Hepatocyte (in vitro differentiated cells): ENCODE measurements at places on chromosomes 5 and 9. TPM values are rescaled to one million over a fixed set of nuclear protein-coding genes. Genes with fewer than 3 reads are reported as not detected.
A peak's percentile ranks its signal among the peaks of the same experiment; 100 is the strongest.

Gene ADRB2
- 0.60 and 0.63 TPM in 2 replicates for total RNA-seq

Gene CCDC192
- not detected in 2 replicates for total RNA-seq

Gene PLGRKT
- 18.0 and 18.3 TPM in 2 replicates for total RNA-seq

Gene WHRN
- 3.2 and 3.7 TPM in 2 replicates for total RNA-seq

Gene PCDHB3
- total RNA-seq: 3.8 and 4.1 TPM in 2 replicates

Gene GLT6D1
- 0.20 TPM in 2 replicates for total RNA-seq

Gene PCDHGA3
- not detected in 2 replicates for total RNA-seq

Gene GCNT1
- 59.3 and 62.4 TPM in 2 replicates for total RNA-seq

Gene PLK2
- 183 and 186 TPM in 2 replicates for total RNA-seq

Gene ZNF300
- 8.5 and 10.0 TPM in 2 replicates for total RNA-seq

Gene CDH6
- total RNA-seq: 34.3 and 36.9 TPM in 2 replicates

Gene CA9
- total RNA-seq: 0.27 TPM in 1 of 2 replicates, not detected in the other

Gene NUTM2F
- 0.32 and 0.87 TPM in 2 replicates for total RNA-seq

GRCh38 chr9:79812507-79813257, 240.9 kb downstream of the TLE4 start:
- no peak for DNase-seq

- no peak for DNase-seq
Measured at GRCh38 chr5:83441747-83442146, 29.8 kb upstream of the VCAN start.

- no peak for DNase-seq
Measured at GRCh38 chr9:21121079-21121478, 20.6 kb downstream of the IFNW1 start.

DNA sequence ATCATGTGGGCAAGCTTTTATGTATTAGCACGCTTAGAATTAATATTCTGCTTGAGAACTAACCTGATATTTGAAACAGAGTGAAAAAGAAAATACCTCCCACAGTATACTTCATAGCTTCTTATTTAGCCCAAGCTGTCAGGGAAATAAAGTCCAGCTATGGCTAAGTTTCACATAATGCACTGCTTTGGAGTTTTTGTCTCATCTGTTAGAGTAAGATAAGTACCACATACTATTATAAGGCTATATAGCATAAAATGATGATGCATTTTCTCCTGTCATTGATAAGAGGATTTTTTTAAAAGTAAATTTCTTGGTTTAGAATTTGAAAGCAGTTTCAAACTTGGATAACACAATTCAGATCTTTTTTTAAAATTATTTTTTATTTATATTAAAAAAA, 2.4 kb upstream of the ANKDD1B start:
- no peak for DNase-seq

DNA sequence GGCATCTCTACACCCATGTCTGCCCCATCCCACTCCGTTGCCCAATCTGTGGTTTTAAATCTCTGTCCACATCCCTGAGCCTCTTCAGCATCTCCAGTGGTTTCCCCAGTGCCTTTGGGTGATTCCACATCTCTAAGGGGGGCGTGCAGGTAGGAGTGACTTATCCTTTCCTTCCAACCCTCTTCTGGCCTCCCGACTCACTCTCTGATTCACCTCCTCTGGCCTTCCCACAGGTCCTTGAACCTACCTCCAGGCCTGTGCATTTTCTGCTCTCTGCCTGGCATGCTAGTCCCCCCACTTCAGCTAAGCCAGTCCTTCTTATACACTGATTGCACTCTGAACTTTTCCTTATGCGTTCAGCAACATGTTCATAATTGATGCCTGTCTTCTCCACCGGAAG, 99.0 kb downstream of the RALGPS1 start:
- DNase-seq: no peak

- DNase-seq: no peak
Measured at GRCh38 chr9:135334953-135335460, 144.6 kb upstream of the PPP1R26 start.

DNA sequence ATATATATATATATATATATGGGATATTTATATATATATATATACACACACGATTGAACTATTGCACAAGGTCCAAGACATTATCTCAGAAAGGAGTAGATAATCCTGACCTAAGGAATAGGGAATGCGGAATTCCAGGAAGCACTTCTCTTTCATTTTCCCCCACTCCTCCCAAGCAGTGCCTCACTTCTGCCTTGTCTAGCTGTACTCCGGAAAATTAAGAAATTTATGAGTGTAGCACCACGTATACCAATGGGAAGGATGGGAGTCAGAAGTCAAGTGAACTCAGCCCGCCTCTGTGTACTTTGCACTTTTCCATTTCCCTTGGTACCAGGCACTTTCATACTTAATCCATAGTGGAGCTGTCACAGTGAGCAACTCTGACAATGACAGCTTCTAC, 10.9 kb downstream of the SLC36A1 start:
- peak; percentile 10 for DNase-seq

- DNase-seq: no peak
Measured at GRCh38 chr9:135290086-135290485, 189.5 kb upstream of the PPP1R26 start.

- DNase-seq: no peak
Measured at GRCh38 chr5:169895926-169896325, 84.4 kb downstream of the INSYN2B start.

- DNase-seq: no peak
Measured at GRCh38 chr5:93274291-93274690, 306.7 kb downstream of the NR2F1-AS1 start.

GRCh38 chr5:143204474-143205246, 198.8 kb downstream of the NR3C1 start:
- no peak for DNase-seq

DNA sequence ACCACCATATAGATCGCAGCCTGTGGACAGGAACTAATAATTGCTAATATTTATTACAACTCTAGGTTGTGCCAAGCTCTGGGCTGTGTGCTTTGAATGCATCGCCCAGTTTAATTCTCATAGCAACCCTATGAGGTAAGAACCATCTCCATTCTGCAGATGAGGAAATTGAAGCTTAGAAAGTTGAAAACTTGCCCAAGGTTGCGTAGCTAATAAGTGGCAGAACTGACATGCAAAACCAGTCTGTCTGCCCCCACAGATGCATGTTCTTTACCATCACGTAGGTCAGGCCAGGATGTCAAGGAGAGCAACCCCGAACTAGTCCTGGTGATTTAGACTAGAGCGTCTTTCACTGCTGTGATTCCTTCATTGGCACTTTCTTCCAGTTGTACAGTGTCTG, 15.6 kb downstream of the WWC1 start:
- no peak for DNase-seq

DNA sequence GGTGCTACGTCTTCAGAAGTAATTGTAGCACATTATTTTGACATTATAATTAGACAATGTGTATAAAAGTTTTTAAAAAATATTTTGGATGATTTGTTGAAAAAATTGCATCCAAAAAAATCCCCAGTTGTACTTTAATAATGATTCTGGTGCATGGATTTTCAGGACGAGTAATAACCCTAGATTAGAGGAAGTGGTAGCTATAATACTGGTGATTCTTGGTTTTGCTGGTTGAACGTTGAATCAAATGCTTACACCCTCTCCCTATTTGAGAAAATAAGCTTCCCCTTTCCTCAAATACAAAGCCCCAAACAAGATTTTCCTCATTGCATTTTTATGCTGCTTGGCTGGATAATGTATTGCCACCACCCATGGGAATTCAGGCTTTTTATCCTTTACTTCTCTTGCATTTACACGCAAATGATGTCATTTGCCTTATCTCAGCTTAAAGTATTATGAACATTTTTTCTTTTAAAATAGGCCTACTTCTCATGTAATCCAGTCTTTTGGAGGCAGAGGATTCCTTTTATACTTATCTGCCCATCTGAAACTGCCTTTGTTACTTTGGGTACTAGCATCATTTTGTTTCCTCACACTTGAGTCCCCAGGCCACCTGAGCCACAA, 86.3 kb downstream of the UBE2R2 start:
- DNase-seq: no peak

DNA sequence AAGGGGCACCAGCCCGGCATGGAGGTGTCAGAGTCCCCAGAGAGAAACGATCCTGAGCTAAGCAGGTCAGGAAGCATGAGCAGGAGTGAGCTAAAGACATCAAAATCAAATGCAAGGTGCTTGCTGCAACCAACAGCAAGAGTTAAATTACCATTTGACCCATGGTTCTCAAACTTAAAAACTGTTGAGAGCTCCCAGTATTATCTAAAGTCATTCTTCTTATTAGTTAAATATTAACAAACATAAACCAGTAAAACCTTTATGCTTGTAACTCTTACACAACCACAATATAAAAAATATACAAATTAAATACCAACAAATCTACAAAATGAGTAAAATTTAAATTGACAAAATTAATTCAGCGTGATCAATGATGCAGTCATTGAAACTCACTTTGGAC, 51.5 kb downstream of the FANCC start:
- DNase-seq: no peak

DNA sequence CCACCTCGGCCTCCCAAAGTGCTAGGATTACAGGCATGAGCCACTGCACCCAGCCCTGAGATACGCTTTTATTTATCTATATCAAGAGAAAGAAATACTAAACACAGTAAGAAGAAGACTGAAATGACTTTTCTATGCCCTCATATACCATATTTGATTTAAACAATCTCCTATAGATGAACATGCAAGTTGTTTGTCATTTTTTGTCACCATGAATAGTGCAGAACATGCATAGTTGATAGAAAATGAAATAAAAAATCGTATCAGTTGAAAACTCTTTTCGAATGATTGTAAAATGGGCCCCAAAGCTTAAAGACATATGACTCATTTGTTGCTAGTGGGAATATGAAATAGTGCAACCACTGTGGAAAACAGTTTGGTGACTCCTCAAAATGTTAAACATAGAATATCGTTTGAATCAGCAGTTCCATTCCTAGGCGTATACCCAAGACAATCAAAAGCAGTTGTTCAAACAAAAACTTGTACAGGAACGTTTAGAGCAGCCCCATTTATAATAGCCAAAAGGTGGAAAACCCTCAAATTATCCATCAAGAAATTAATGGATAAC, 61.4 kb upstream of the ANKH start:
- no peak for DNase-seq

- no peak for DNase-seq
Measured at GRCh38 chr9:92917176-92917800, 30.0 kb upstream of the FGD3 start.

GRCh38 chr9:126720661-126721563, 83.9 kb upstream of the ZBTB43 start:
- DNase-seq: no peak

- DNase-seq: no peak
Measured at GRCh38 chr5:42993516-42994245, 46.4 kb downstream of the ANXA2R start.

DNA sequence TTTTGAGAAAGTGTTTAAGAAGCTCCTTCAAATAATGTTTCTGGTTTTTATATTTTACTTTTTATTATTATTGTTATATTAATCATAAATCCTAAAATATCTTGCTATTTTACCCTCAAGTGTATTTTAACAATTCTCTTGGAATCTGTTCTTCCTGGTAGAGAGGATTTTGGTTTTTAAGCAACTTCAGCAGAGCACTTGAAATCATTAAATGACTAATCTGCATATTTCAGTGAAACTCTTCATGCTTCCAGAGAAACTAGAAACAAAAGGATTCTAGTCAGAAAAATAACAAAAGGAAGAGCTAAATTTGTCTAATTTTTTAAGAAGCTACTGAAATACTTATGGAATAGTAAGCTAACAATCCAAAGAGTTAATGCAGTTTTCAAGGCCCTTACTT, 1057.3 kb downstream of the TLE1 start:
- DNase-seq: no peak

- DNase-seq: no peak
Measured at GRCh38 chr5:123142206-123142915, 53.3 kb downstream of the PRDM6 start.

GRCh38 chr9:18703151-18703900, 229.4 kb downstream of the ADAMTSL1 start:
- DNase-seq: no peak

DNA sequence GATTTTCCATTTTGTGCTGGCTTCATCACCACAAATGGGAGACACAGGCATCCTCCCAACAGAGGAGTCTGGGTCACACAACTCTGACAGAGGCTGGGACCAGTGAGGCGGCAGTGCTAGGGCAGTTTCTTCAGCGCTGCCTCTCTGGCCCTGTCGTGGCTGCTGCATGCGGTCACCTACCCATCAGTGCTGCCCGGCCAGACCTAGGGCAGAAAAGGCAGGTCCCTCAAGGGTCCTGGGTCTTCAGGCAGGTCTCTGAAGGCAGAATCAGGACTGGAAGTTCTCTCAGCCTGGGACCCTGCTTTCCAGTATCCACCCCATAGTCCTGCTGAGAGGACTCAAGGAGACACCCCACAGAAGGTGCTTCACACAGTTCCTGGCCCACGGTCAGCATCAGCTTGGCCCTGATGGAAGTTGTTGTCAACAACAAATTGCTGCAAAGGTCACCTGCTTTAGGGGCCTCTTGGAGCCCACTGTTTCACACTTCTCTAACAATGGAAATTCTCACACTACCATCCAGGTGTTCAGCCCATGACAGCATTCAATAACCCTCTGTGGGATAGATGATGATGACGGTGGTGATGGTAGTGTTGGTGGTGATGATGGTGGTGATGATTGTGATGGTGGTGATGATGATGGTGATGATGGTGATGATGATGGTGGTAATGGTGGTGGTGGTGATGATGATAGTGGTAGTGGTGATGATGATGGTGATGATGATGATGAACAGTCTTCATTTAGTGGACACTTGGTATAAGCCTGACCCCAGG, 146.4 kb upstream of the PPP1R26 start:
- DNase-seq: no peak

- DNase-seq: no peak
Measured at GRCh38 chr9:137213160-137214060, 7.9 kb downstream of the NDOR1 start.

DNA sequence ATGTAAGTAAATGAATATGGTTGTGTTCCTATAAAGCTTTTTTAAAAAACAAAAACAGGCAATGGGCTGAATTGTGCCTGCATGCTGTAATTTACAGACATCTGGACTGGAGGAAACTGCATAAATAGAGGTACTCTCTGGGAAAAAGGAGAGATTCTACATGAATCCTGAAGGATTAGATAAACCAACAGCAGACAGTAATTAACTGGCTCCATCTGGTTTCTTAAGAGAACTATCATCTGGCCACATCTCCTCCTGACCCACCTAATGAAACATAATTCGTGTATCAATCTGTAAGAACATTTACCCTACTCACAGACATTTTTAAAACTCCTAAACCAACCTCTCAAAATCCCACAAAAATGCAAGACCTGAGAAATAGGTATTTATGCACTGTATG, 528.1 kb upstream of the ST8SIA4 start:
- DNase-seq: no peak

DNA sequence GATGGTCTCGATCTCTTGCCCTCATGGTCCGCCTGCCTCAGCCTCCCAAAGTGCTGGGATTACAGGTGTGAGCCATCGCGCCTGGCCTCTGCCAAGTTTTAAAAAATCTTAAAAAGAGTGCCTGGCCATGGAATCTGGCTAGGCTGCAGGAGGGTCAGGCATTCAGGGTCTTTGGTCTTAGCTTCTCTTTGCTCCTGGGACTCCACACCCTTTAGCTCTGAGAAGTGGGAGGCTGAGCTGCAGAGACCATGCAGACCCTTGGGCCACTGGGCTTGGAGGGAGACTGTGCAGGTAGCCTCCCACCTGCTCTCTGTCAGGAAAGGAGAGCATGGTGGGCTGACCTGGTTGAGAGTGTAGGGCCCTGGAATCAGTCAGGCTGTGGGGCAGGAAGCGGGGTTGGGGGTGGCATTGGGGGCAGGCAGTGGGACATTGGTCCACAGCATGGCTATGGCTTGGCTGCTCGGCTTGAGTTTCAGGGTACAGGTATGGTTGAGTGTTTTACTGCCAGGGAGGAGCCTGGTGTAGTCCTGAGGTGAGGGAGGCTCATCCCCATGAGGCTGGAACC, 20.8 kb downstream of the PHF2 start:
- peak; percentile 3 for DNase-seq

- no peak for DNase-seq
Measured at GRCh38 chr5:23823521-23823920, 316.1 kb downstream of the PRDM9 start.
